ENCODE measurements at places on chromosomes 6 and 20.

DNA sequence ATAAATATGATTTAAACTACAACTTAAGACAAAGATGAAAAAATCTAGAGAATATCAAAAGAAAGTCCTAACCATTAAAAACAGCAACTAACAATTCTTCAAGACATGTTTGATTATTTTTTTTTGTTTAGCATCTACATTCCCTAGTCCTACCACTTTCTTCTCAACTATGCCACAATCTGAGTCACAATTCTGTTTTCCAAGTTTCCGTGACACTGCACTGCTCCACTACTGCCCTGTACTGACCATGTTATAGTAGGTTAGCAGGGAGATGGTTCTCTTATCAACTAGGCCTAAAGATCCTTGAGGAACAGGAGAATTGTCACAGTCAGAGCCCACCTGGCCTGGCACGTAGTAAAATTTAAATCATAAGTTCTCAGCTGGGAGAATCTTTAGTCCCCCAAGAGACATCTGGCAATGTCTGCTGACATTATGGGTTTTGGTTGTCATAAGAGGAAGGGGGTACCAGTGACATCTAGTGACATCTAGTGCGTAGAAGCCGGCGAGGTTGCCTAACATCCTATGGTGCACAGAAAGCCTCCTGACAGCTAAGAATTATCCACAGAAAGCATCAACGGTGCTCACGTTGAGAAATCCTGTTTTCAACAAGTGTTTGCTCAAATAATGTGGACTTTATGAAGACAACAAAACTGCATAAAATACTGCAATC lies 100.5 kb downstream of the PDE10A start:
- H3K4me3 ChIP-seq: no peak overlapping the region
- no peaks in the 10 kb centered on the region for H3K27me3 ChIP-seq
- H3K27ac ChIP-seq: no peak overlapping the region
- no peaks in the 10 kb centered on the region for H3K36me3 ChIP-seq
- no peak for DNase-seq

GRCh38 chr6:81511423-81511822 lies 241.1 kb downstream of the TENT5A start:
- H3K27ac ChIP-seq: no peak overlapping the region
- no peak for DNase-seq
- no peaks in the 10 kb centered on the region for H3K36me3 ChIP-seq
- no peaks in the 10 kb centered on the region for H3K4me1 ChIP-seq

- no peaks in the 10 kb centered on the region for H3K27me3 ChIP-seq
- no peak for DNase-seq
- no peaks in the 10 kb centered on the region for H3K36me3 ChIP-seq
- no peaks in the 10 kb centered on the region for H3K4me1 ChIP-seq
Measured at GRCh38 chr6:114284281-114284680, 58.5 kb downstream of the HS3ST5 start.

DNA sequence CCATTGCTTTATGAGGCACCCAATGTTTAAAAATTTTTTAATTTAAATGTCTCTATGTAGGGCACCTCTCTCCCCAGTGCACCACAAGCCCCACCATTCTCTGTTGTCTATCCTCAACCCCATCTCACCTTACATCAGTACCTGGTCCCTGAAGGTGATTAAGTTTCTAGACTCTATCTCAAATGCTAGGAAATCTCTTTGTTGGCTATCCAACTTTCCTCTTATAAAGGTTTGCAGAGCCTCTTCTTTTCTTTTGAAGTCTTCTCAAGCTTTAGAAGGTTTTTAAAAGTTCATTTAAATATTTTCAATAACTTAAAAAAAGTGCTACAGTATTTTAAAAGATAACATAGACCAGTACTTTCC lies 76.5 kb upstream of the TBC1D7 start:
- H3K27me3 ChIP-seq: no peaks in the 10 kb centered on the region
- no peak for DNase-seq
- no peaks in the 10 kb centered on the region for H3K36me3 ChIP-seq
- peaks cover 39% of the 10 kb centered on the region for H3K4me1 ChIP-seq
- peak overlapping the region; percentile 46 for H3K27ac ChIP-seq

DNA sequence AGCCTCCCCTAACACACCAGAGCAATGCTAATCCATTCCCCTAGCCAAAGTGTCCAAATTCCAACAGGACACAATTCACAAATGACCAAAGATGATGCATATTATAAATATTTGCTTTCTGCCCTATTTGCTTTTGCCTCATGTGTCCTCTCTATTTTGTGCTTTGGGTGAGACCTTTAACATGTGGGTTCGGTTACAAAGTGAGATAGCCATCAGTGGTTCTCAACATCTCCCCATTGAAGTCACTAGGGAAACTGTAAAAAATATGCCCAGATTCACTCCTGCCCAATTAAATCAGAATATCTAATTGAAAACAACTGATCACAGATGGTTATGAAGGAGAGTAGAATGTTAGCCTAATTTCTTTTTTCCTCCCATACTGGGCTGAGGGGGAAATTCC lies 159.2 kb downstream of the MTFR2 start:
- no peak for DNase-seq
- no peaks in the 10 kb centered on the region for H3K27me3 ChIP-seq
- no peaks in the 10 kb centered on the region for H3K36me3 ChIP-seq
- no peaks in the 10 kb centered on the region for H3K4me1 ChIP-seq
- H3K27ac ChIP-seq: no peak overlapping the region

DNA sequence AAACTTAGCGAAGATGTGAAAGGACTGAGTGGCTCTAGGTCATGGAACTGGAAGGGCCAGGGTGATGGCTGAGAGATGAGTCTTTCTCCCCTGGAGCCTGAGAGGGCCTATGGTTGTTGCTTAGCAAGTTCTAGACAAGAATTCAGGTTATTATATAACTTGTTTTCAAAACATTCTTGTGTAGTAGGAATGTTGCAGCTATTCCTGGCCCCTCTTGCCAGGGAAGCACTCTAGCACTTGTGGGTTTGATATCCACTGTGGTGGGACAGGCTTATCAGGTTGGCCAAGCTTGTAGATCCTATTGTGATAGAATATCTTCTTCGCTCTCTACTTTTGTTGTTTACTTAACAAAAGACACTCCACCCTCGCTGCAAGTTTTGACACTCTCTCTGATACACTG lies 211.8 kb upstream of the CITED2 start:
- no peaks in the 10 kb centered on the region for H3K27me3 ChIP-seq
- peaks cover 16% of the 10 kb centered on the region for H3K4me1 ChIP-seq
- H3K36me3 ChIP-seq: no peaks in the 10 kb centered on the region

DNA sequence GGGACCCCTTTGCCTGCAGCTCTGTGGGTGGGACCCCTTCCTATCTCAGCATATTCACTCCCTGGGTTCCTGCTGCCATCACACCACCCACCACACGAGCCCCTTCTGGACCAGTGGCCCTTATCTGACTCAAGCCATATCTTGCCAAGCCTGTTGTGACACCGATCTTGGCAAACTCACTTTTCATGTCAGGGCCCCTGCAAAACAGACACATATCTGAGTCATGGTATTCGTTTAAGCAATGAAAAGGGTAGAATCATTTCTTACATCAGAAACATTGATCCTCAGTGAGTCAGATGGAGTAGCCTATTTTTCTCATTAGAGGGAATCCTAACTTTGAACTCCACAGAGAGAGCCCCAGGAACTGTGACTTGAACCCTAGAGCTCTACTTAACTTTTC lies 10.6 kb downstream of the RAET1E start:
- H3K27ac ChIP-seq: no peak overlapping the region
- H3K36me3 ChIP-seq: no peaks in the 10 kb centered on the region
- no peak overlapping the region for H3K4me3 ChIP-seq
- H3K27me3 ChIP-seq: no peaks in the 10 kb centered on the region
- no peak for DNase-seq
- peaks cover 39% of the 10 kb centered on the region for H3K4me1 ChIP-seq

DNA sequence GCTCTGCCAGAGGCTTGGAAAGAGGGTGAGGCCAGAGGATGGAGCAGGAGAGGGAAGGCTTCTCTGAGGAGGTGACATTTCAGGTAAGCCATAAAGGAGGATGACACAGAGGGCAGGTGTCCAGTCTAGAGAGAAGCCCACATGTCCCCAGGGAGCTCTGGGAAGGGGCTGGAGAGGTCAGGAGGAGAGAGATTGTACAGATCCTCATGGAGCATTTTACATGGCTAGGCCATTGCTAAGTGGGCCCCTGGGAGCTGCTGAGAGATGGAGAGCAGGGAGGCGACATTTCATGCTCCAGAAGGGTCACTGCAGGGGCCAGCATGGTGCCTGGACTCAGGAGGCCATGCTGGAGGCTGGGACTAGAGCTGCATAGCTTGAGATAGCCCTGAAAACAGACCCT lies 124.5 kb downstream of the TOX2 start:
- H3K4me1 ChIP-seq: no peaks in the 10 kb centered on the region
- no peak overlapping the region for H3K4me3 ChIP-seq
- H3K36me3 ChIP-seq: no peaks in the 10 kb centered on the region
- peaks cover 59% of the 10 kb centered on the region for H3K27me3 ChIP-seq

- H3K27me3 ChIP-seq: no peaks in the 10 kb centered on the region
- no peak overlapping the region for H3K4me3 ChIP-seq
- DNase-seq: no peak
- H3K27ac ChIP-seq: no peak overlapping the region
- H3K4me1 ChIP-seq: peaks cover 40% of the 10 kb centered on the region
Measured at GRCh38 chr20:1800777-1801176, 94.4 kb upstream of the SIRPA start.

DNA sequence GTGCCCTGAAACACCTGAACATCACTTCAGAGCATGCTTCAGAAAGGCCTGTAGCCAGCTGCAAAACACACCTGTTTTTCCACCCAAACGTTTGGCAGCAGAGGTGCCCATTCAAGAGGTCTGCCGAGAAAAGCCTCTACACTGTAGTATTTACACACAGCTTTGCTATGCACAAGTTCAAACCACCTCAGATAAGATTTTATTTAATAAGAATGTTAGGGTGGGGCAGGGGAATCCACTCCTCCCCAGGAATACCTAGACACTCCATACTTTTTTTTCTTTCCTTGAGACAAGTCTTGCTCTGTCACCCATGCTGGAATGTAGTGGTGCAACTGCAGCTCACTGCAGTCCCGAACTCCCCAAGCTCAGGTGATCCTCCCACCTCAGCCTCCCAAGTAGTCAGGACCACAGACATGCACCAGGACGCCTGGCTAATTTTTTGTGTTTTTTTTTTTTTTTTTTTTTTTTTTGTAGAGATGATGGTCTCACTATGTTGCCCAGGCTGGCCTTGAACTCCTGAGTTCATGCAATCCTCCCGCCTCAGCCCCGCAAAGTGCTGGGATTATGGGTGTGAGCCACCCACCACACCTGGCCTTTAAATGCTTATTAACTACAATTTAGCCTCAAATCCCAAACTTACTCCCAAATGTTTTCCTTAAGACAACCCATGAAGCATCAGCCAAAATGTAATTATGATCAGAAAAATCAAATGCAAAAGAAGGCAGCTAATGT lies 9.7 kb downstream of the MRPL14 start:
- H3K27me3 ChIP-seq: no peaks in the 10 kb centered on the region
- H3K36me3 ChIP-seq: peaks cover 24% of the 10 kb centered on the region
- no peak for DNase-seq
- no peak overlapping the region for H3K27ac ChIP-seq
- H3K4me3 ChIP-seq: no peak overlapping the region

- no peak overlapping the region for H3K4me3 ChIP-seq
- no peaks in the 10 kb centered on the region for H3K4me1 ChIP-seq
- peaks cover 86% of the 10 kb centered on the region for H3K36me3 ChIP-seq
- no peak overlapping the region for H3K27ac ChIP-seq
- no peaks in the 10 kb centered on the region for H3K27me3 ChIP-seq
- DNase-seq: no peak
Measured at GRCh38 chr20:32231245-32231644, 23.6 kb downstream of the POFUT1 start.

- H3K27me3 ChIP-seq: no peaks in the 10 kb centered on the region
- peak; percentile 96 for DNase-seq
- peak overlapping the region; percentile 89 for H3K27ac ChIP-seq
Measured at GRCh38 chr20:51456511-51457509, 85.7 kb downstream of the NFATC2 start.

All from suprapubic skin (tissue), 4 donors.